ENCODE measurements at places on chromosomes 6 and 20.

- no peak for DNase-seq
These were observed 94.5 kb downstream of the BACH2 start for GRCh38 chr6:90202156-90202555.

DNA sequence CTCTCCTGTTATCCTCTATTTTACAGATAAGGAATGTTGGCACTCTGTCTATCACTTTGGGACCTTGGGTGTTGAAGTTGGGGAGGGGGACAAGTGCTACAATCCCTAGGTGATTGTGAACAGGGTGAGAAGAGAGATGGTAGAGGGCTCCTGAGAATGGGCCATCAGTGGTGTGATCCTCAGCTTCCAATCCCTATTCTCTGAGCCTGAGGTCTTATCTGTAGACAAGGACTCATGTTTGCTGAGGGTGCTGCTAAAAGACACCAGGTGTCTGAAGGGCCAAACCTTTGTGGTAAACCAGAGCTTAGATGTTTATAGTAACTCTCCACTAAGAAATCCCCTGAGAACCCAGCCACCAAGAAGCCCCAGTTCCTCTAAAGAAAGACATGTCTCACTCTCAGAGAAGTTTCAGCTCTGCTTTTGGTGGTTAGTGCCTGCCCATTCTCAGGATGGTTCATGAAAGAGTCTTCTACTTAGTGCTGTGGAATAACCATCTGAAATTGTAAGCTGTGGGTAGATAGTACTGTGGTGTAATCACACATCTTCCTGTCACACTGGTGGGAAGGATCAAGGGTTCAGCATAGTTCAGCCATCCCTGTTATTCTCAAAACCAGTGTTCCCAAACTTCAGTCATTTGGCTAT lies 58.2 kb upstream of the IL20RA start:
- DNase-seq, result peak; percentile 14

DNA sequence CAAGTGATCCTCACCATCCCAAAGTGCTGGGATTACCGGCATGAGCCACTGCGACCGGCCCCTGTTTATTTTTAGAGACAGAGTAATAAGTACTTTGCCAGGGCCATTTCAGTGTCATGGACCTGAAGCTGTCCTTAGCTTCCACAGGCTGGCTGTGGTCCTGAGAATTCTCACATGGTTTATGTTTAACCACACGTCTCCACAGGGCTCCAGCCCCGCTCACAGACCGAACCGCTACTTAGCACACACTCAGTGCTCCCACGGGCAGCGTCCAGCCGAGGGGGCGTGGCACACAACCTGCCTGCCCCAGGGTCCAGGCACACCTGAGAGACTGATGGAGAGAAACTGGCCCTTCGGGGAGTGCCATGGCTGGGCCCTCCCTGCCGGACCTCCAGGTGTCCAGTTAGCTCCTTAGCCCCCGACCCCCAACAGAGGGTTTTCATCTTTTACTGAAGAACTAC lies 11.7 kb downstream of the ACSS1 start:
- no peak for DNase-seq

GRCh38 chr20:53547664-53548239 lies 45.9 kb downstream of the ZNF217 start:
- DNase-seq, result peak; percentile 47

DNA sequence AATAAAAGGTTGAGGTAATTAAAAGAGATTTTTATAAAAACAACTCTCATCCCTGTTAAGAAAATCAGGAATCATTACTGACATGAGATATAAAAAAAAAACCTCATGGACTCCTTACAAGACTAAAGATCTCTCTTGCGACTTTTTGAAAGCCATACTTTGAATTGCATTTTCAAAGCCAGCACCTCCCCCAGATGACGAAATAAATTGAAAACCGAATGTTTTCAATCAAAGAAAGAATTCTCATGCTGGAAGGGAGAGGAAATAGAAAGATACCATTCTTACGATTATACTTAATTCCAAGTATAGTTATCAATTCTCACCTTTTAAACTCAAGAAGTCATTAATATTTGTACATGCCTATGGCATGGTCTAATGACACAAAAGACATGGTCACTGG lies 452.3 kb downstream of the GJA1 start:
- no peak for DNase-seq

DNA sequence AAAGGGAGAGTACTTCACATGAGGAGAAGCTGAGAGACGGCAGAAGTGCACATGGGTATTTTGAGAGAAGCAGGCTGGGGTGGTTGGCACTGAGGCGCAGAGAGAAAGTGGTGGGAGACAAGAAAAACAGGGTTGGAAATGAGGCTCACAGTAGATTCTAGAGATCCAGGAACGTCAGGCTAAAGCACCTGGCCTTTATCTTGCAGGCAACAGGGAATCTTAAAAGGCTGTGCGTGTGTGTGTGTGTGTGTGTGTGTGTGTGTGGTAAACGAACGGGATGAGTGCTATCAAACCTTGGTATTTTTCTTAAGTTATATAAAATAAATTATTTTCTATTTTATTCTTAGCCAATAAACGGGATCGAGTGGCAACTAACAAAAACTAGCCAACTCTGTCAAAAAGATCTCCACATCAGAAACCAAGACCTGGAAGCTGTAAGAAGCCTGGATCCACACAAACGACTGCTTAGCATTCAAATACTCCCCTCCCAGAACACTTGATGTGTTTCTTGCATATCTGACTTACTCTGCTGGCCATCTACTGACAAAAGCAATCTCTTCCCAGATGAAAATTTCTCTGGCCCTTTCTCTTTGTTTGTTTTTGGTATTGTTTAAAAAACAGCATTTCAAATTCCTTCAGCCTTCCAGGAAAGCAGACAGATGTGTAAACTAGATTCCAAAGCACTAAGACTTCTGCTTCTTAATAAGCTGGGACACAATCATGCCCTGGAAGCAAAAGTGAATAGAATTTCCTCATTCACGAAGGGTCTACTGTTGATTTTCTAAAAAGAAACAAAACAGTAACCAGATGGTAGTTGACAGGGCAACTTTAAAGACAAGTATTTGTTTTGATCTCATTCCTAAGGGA lies 44.8 kb upstream of the FABP7 start:
- no peak for DNase-seq

DNA sequence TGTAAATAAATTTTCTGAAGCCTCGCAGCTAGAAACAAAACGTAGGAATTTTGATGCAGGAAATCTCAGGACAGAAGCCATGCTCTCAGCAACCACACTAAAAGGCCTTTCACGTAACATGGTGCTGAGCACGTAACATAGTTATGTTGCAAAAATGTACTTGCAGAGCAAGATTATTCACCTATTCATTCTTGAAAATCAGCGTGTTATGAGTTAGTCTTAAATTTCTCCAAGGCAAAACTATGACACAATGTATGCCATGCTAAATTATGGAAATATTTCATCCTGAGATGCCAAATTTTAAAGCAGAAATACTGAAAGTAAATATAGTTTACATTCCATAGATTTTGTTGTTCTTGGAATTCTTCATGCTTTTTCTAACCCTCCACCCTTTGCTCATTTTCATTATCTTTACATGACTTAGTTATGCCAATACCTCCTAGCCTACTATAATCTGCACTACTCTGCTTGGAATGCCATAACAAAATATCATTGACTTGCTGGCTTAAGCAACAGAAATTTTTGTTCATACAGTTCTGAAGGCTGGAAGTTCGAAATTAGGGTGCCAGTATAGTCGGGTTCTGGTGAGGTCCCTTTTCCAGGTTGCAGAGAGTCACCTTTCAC lies 179.8 kb upstream of the BMP5 start:
- no peak for DNase-seq

DNA sequence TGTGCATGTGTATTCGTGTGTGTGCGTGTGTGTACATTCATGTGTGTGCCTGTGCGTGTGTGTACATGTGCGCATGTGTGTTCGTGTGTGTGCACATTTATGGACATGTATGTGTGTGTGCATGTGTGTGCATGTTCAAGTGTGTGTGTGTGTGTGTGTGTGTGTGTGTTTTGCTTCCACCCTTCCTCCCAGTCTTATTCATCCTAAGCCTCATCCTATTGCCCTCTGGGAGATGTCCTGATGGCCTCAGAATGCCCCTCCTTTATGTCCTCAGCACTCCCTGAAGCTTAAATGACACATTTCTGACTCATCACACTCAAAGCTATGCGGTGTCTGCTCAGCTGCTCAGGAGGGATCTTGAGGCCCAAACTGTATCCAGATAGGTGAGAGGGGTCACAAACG lies 76.6 kb upstream of the CCDC167 start:
- DNase-seq, result no peak

DNA sequence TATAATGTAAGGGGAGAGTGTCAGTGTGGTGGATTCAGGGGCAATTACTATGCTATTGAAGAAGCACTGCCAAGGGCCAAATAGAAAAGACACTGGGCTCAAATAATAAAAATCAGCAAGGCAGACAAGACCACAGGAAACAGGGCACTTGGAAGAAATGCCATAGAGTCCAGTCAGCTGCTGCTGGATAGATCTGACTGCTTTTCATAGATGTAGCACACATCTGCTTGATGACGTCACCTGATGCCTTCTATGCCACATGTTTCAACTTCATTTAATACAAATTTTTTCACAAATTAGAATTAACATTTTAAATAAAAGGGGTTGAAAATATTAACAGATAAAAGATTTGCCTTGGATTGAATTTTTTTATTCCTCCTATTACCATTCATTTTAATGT lies 23.9 kb upstream of the AHI1 start:
- no peak for DNase-seq

DNA sequence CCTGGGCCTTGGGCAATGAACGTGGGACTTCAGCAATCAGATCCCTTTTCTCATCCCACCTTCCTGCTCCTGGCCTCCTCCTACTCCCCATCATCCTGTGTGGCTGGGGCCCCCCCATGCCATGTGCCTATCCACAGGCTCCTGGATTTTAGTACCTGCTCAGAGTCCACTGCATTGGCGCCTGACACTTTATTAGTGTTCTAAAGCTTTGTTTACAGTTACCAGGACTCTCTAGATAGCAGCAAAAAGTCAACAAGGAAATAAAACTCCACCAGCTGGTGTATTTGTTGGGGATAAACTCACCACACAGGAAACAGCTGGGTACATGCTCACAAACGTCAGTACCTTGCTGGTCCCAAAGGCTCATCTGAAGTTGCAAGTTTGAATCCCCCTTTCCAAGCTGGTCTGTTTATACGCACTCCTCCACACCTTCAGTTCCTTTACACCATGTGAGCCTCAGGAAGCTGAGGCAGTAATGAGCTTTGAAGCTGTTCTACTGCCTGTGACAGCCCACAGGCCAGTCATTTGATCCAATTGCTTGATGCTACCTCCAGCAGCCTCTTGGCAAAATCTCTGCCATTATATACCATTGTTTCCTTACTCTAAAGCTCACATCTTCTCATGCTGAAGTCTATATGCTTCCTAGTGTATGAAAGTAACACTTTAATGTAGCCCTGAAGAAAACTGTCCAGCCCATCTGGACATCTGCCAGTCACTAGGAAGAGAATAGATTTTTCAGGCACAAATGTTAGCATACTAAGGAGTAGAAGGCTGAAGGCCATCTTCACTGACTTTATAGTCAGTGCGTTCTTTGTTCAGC lies 76.6 kb downstream of the ANKEF1 start:
- no peak for DNase-seq

DNA sequence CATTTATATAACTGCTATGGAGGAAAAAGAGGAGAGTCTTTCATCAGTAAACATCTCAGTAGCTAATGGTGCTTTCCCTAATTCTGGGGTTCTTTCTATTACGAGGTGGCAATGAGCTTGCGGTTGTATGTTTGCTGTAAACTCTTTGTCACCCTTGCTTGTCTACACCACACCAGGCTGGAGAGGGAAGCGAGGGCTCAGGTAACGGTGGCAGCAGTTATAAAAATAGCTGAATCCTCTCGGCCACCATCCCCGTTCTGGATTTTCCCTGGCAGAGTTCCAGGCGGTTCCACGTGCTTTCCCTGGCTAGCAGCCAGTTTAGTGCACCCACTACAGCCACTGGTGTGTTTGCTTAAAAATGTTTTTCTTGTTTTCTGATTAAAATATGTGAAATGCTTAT lies 39.0 kb downstream of the MAS1 start:
- peak; percentile 77 for DNase-seq

- no peak for DNase-seq
These were observed 31.7 kb upstream of the SPDEF start for GRCh38 chr6:34587851-34588250.

- peak; percentile 60 for DNase-seq
These were observed 11.6 kb upstream of the ELOVL5 start for GRCh38 chr6:53360093-53360912.

GRCh38 chr6:9563568-9563967 lies 851.3 kb downstream of the TFAP2A start:
- no peak for DNase-seq
